ENCODE measurements at places on chromosomes 3 and 15.

DNA sequence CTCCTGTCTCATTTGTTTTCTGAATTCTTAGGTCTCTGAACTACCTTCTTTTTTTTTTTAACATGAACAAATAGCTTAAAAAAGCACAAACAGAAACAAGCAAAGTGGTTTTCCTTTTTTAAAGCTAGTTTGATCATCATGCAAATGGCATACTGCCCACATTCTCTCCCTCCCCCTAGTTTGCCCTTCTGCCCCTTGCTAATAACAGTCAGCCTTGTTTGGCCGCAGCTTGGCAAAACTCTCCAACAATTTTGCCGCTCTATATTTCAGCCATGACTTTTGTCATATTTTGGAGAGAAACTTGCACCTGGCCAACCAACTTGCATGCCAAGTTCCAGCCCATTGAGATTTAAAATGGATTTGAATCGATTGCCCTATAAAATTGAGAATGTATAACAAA lies 666.0 kb upstream of the NR2F2 start:
- no peak for DNase-seq

GRCh38 chr3:134328147-134328591 lies 46.1 kb downstream of the AMOTL2 start:
- DNase-seq, result no peak

DNA sequence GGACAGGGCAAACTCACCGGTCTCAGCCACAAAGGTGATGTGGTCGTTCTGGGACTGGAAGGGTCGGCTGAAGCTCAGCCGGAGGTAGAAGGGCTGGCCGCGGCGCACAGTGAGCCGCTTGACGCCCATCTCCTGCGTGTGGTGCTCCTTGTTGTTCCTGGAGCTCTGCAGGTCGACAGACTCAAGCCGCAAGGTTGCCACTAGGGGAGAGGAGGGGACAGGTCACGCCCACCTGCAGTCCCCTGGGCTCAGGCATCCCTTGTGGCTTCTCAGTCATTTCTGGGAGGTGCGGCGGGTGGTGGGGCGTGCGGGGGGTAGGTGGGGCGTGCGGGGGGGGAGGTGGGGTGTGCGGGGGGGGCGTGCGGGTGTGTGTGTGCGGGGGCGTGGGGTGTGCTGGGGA lies 26.7 kb upstream of the TGM5 start:
- DNase-seq, result no peak

DNA sequence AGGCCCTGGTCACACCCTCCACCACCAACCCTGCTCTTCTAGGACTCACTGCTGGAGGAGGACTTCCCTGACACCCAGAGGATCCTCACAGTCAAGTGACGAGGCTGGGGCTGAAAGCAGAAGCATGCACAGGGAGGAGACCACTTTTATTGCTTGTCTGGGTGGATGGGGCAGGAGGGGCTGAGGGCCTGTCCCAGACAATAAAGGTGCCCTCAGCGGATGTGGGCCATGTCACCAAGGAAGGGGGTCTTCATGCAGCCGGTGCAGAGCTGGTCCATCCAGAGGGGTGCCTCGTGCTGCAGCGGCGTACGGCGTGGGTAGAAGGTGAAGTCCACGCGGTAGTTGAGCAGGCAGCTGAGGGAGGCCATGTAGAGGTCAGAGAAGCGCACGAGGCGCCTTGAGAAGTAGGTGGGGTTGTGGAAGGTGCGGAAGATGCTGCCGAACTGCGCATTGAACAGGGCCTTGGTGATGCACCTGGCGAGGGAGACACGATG lies 9.4 kb downstream of the NT5DC2 start:
- no peak for DNase-seq

- DNase-seq, result no peak
Observed at GRCh38 chr3:12574661-12575060, 17.8 kb downstream of the MKRN2 start.

GRCh38 chr3:16494814-16495431 lies 18.6 kb downstream of the RFTN1 start:
- no peak for DNase-seq

DNA sequence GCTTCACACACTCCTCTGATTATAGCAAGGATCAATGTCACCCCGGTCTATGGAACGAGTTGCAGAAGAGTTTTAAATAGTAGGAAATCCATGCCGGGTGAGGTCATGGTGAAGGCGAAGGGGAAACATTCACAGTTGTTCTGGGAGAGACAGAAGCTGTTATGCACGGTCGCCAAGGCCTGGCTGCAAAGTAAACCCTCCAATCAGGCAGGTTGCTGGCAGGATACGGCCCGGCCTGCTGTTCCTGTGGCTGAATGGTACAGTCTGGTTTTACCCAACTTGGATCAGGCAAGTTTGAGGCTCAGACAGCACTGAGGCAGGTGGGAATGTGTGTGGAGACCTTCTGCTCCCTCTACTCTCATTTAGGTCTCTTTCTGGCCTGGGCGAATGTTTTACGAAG lies 45.3 kb upstream of the ATP2B2 start:
- no peak for DNase-seq

DNA sequence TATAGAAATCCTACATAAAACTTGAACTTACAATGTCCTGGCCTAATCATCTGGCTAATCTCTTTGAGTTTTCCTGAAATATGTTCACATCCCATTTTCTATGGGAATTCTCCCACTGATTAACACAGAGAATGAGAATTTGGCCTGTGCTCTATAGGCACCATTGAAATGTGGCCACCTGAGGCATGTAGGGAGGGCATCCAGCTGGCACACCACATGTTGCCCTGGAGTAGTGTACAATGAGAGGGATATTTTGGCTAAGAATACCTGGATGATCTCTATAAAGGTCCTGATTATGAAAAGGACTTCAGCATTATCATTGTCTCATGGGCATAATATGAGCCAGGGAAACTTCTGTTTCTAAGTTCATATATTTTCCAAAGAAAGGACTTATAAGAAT lies 324.0 kb downstream of the ZBTB20 start:
- no peak for DNase-seq

DNA sequence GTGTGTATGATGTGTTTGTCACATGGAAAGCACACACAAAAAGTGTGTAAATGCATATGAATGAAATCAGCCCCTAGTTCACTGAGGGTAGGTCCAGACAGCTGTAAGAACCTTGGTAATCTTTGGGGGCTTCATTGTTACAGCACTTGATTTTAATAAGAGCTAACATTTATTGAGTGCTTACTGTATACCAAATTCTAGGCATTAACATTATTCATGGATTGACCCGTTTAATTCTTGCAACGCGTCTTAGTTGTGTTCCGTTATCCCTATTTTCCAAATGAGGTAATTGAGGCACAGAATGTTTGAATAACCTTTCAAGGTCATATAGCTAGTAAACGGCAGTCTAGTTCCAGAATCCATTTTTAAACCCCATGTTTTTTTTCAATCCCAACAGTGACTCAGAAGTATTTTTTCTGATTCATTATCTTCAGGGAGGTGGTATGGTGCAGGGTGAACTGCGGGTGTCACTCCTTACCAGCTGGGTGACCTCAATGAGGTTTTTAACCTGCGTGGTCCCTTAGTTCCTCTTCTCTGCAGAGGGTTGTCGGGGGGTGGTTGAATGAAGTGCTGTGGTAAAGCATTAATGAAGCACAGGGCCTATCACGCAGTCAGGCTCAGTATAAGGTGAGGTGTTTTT lies 14.2 kb downstream of the RAB8B start:
- DNase-seq, result peak; percentile 67

DNA sequence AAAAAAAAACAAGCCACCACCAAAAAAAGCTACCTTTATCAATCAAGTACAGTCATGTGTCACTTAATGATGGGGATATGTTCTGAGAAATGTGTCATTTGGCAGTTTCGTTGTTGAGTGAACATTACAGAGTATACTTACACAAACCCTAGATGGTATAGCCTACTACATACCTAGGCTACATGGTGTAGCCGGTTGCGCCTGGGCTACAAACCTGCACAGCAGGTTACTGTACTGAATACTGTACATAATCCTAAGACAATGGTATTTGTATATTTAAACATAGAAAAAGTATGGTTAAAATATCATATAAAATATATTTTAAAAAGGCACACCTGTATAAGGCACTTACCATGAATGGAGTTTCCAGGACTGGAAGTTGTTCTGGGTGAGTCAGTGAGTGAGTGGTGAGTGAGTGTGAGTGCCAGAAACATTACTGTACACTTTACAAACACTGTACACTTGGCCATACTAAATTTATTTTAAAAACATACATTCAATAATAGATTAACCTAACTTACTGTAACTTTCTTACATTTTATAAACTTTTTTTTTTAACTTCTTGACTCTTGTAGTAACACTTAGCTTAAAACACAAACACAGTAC lies 25.9 kb upstream of the JMJD7 start:
- DNase-seq, result no peak

DNA sequence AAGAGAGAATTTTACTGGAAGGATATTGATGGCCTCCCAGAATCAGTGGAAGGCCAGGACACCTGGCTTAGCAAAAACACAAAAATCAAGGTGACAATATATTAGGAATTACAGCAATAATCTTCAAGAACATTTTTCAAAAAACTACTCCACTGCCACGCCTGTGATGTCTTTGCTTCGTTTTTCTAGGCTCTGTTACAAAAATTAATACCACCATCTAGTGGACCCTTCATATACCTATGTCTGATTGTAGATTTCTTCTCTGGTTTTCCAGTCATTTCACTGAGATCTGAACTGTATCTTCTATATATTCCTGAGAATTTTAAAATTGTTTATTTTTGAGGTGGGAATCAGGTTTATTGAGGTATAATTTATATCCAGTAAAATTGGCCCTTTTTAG lies 5.6 kb upstream of the SLC33A1 start:
- DNase-seq, result no peak

- no peak for DNase-seq
Observed at GRCh38 chr15:80550219-80550907, 144.7 kb upstream of the ABHD17C start.

GRCh38 chr3:155431856-155432570 lies 138.5 kb upstream of the STRIT1 start:
- no peak for DNase-seq

GRCh38 chr3:47394881-47395280 lies 14.1 kb downstream of the PTPN23 start:
- DNase-seq, result no peak

GRCh38 chr15:60859996-60860494 lies 369.1 kb downstream of the RORA start:
- no peak for DNase-seq

DNA sequence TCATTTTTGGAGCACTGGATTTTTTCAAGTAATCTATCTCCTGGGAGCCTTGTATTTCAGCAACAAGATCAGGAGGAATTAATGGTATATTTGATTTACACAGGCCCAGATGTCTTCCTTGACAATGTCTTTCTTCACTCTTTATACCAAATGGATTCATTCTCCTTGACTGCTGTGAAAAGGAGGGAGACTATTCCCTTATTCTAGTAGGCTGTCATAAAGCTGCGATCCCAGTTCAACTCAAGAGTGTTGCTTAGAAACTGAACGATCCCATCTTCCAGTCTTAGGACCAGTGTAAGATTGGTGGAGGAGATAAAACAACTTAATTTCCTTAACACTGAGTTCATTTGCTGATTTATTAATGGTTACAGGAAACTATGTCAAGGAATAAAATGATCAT lies 119.4 kb upstream of the ROBO1 start:
- no peak for DNase-seq

GRCh38 chr3:42529468-42529867 lies 27.0 kb downstream of the VIPR1 start:
- DNase-seq, result no peak

DNA sequence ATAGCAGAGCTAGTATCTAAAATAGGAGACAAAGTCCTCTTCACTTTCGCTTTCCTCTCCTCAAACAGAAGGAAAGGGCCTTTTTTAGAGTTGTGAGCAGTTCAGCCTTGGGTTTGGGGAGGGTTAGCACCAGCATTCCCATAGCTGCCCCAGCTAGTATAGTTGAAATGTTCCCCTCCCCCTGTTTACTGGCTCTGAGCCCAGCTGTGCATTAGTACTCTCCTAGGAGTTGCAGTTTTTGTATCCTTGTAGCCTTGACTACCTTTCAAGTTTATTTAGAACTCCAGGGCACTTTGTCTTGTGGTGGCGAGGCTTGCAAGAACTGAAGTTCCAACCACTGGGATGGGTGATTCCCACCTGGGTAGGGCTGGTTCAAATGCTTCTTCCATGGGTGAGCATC lies 245.1 kb upstream of the NAALADL2 start:
- DNase-seq, result no peak

- DNase-seq, result peak; percentile 59
Observed at GRCh38 chr15:92655178-92655995, at the start of gene FAM174B. Gene FAM174B (minus strand): TSS chr15:92655775.

DNA sequence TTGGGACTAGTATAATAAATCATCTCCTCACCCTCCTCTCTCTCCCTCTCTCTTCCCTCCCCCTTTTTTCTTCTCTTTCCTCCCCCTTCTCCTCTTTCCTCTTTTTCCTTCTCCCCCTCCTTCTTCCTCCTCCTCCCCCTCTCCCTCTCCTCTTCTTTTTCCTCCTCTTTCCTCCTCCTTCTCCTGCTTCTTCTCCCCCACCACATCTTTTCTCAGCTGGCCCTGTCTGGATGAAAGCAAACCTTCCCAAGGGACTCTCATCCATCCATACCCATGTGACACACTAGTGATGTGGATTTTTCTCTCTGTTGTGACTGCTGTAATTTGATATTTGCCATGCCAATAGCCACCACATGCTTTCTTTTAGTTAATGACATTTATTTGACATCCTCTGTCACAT lies 127.2 kb downstream of the EBLN2 start:
- DNase-seq, result no peak

- no peak for DNase-seq
Observed at GRCh38 chr3:101061312-101061711, 68.1 kb upstream of the ABI3BP start.

GRCh38 chr3:43558171-43558570 lies 63.6 kb downstream of the ANO10 start:
- DNase-seq, result no peak

GRCh38 chr3:172268868-172269267 lies 179.4 kb downstream of the GHSR start:
- no peak for DNase-seq

DNA sequence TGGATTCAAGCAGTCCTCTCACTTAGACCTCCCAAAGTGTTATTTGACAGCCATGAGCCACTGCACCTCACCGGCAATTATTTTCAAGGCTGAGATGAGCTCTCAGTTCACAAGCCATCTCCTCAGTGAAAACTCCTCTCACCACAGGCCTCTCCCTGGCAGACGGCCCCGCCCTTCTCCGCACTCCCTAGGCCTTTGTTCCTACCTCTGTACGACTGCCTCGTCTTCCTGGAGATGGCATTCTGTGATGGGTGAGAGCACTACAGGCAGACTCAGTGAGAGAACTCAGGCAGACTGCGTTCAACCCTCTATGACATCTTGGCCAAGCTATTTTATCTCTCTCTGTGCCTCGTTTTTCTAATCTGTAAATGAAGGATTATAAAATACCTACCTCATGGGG lies 67.0 kb upstream of the TPM1 start:
- no peak for DNase-seq

DNA sequence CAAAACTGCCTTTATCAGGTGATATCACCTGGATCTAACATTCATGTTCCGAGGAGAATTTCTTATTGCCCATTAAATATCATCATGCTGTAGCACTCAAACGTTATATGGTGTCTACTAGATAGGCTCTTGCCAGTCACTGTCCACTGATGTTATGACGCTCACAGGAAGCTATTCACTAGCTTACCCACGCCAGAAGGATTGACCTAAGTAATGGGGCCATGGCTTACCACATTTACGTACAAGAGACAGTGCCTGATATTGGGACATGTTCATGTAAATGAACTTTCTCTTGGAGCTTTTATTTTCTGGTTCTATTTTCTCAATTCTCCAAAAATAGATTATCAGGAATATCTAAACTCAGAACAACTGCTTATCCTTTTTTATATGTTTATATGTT lies 91.7 kb upstream of the NAALADL2 start:
- no peak for DNase-seq

- DNase-seq, result no peak
Observed at GRCh38 chr3:64621726-64622395, 65.9 kb downstream of the ADAMTS9 start.

- no peak for DNase-seq
Observed at GRCh38 chr3:50524746-50525145, 21.3 kb upstream of the CACNA2D2 start.

Measured in CD4-positive, alpha-beta T cell (primary cell).